ENCODE measurements at places on chromosomes 12 and 14. TPM values are rescaled to one million over a fixed set of nuclear protein-coding genes. Genes with fewer than 3 reads are reported as not detected.

TAC3 gene
- not detected for polyA plus RNA-seq

NEUROD4 gene
- not detected for polyA plus RNA-seq

PAN2 gene
- 5.4 TPM for polyA plus RNA-seq

DNAL1 gene
- 9.0 TPM for polyA plus RNA-seq

DCN gene
- polyA plus RNA-seq, result 180 TPM

FAM90A1 gene
- polyA plus RNA-seq, result 0.41 TPM

SRRM4 gene
- polyA plus RNA-seq, result not detected

OR4E2 gene
- polyA plus RNA-seq, result not detected

Data from sigmoid colon (tissue), 7 donors.